ENCODE measurements at places on chromosomes 7 and 10.

DNA sequence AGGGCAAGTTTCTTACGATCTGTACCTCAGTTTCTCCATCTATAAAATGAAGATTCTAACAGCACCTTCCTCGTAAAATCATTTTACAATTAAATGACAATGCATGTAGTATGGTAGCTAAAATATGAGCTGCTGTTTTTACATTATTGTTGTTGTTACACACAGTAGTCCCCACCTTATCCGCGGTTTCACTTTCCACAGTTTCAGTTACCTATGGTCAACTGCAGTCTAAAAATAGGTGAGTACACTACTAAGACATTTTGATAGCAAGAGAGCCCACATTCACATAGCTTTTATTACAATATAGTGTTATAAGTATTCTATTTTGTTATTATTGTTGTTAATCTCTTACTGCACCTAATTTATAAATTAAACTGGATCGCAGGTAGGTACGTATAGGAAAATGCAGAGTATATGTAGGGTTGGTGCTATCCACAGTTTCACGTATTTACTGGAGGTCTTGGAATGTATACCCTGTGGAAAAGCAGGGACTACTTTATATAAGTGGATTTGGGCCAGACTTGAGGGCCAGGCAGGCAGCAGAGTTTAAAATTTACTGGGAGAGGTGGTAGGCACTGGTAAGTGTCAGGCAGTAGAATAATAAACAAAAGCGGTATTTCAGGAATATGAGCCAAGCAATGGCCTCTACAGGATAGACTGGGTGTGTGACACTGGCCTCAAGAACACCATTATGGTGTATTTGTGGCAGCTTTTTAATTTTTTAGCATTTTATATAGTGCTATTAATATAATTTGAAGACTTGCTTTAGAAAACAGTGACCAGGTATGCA lies 10.2 kb downstream of the DNMBP start:
- no peak for DNase-seq

- no peak for DNase-seq
Measured at GRCh38 chr7:43735802-43736603, 6.7 kb upstream of the COA1 start.

DNA sequence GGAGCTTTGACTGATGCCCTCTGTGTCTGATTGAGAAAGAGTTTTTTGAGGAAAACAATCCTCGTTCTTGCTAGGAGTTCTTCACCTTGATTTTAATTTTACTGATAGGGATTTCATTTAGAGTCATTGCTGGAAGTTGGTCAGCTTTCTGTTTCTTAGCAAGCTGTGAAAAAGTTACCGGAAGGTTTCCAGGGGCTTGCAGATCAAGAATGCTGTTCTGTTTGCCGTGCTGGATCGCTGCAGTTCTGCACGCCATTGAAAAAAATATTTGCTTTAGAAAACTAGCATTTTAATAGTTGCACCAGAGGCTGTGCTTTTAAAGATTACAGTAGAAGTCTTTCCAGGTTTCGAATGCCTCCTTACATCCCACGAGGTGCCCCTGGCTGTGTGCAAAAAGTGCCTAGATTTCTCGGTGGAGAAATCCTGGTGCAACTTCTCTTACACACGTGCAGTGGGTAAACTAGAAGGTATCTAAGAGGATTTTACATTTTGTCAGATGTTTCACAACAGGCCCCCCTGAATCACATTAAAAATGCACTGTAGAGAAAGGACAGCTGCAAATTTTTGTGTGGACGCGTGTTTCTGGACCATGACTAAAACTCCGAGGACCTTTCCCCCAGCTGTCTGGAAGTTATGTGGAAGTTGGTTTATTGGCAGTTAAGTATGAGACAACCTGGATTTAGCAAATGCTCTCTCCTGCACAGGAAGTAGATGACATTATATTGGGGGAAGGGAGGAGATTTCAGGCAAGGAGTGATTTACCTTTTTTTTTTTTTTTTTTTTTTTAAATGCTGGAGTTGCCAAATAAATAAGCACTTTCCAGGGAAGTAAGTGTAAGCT lies 5.8 kb downstream of the TCF7L2 start:
- peak; percentile 74 for DNase-seq

DNA sequence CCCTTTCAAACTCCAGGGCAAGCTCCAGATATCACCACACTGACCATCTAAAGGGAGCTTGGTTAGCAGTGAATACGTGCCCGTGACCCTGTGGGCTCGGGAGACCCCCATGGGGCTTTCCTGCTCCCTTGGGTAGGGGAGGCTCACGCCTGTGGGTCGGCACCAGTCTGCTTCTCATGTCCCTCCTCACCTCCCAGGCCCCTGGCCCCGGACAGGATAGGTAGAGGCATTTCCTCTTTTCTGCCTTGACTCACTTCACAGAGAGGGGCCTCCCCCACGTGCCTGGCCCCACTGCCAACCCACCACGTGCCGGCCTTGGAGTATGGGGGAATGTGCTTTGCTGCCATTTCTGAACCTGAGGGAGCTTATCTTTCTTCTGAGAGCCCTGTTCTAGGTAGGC lies 131.3 kb upstream of the FAM20C start:
- no peak for DNase-seq

GRCh38 chr10:14066106-14066505 lies 264.6 kb downstream of the FRMD4A start:
- no peak for DNase-seq

DNA sequence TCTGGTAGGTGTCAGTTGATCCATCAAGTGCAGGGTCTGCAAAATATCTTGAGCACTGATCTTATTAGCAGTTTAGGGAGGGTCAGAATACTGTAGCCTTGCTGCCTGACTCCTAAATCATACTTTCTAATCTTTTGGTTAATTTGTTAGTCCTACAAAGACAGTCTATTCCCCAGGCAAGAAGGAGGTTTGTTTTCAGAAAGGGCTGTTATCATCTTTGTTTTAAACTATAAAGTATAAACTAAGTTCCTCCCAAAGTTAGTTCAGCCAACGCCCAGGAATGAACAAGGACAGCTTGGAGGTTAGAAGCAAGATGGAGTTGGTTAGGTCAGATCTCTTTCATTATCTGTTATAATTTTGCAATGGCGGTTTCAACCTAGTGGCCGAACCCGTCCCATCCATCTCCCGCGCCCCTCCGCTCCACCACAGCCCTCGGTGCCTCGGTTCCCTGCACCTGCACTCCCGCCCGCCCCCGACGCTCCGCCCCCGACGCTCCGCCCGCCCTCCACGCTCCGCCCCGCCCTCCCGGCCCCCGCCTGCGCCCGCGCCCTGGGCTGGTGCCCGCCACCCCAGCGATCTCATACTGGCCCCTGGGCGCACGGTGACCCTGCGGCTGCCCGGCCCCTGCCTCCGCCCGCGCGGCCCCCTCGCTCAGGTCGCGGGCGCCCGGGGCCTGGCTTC lies at the start of gene ADCK2:
TSS of gene ADCK2 (plus strand) at position 564 of the 681 bp plus-strand sequence. CDS start 386 bp downstream, outside the sequence.
- DNase-seq: no peak

GRCh38 chr7:128726059-128726736 lies 13.0 kb upstream of the CALU start:
- no peak for DNase-seq

GRCh38 chr7:46750321-46750865 lies 829.3 kb upstream of the IGFBP3 start:
- DNase-seq: no peak

- DNase-seq: no peak
Measured at GRCh38 chr7:14001139-14001538, 11.7 kb upstream of the ETV1 start.

DNA sequence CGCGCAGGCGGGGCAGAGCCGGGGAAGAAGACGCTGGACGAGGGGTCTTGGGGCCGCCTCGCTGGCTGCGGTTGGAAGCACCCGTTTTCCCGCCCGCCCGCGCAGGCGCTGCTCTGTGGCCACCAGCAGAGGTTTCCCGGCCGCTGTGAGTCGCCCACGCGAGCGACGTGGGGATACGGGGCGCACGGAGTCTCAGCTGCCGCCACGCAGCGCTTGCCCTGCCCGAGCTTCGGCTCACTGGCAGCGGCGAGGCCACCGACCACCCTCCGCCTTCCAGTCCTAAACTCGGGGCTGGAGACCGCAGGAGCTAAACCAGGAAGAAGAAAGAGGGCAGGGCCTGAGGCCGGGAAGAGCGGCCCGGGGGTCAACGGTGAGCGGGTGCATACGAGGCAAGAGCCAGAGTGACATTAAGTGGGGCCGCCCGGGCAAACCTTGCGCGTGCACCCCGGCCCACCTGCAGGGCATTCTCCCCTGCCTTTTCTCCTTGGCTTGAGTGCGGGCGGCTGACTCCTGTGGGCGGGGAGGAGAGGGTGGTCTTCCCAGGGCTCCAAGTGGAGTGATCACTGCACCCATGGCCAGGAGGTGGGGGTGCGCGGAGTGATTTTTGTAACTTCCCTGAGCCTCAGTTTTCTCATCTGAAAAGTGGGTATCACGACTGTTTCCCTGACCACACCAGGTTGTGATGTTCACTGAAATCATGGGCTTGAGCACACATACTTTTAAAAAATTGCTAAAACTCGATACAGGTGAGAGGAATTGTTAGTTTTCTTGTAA lies 7.1 kb upstream of the EMX2 start:
- no peak for DNase-seq

DNA sequence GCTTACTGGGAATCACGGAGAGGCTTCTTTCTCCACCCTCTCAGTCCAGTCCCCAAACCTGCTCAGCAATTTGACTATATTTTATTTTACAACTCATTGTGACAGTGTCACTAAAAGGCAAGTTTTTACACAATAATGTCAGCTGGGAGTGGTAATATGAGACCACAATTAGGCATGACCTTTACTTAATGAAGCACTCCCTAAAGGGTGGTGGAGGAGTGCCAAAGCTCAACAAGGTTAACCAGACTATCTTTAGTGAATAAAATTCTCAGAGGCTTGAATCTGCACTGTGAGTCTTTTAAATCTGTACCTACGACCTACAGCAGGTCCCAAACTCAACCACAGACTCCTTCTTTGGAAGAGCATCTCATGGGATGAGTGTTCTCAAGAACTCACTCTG lies 215.6 kb downstream of the TAX1BP1 start:
- DNase-seq: no peak

GRCh38 chr7:24821045-24821753 lies 63.9 kb upstream of the GSDME start:
- DNase-seq: peak; percentile 94

GRCh38 chr10:75773813-75774782 lies 342.7 kb downstream of the LRMDA start:
- DNase-seq: no peak

- peak; percentile 30 for DNase-seq
Measured at GRCh38 chr7:15648461-15648961, 38.0 kb downstream of the MEOX2 start.

DNA sequence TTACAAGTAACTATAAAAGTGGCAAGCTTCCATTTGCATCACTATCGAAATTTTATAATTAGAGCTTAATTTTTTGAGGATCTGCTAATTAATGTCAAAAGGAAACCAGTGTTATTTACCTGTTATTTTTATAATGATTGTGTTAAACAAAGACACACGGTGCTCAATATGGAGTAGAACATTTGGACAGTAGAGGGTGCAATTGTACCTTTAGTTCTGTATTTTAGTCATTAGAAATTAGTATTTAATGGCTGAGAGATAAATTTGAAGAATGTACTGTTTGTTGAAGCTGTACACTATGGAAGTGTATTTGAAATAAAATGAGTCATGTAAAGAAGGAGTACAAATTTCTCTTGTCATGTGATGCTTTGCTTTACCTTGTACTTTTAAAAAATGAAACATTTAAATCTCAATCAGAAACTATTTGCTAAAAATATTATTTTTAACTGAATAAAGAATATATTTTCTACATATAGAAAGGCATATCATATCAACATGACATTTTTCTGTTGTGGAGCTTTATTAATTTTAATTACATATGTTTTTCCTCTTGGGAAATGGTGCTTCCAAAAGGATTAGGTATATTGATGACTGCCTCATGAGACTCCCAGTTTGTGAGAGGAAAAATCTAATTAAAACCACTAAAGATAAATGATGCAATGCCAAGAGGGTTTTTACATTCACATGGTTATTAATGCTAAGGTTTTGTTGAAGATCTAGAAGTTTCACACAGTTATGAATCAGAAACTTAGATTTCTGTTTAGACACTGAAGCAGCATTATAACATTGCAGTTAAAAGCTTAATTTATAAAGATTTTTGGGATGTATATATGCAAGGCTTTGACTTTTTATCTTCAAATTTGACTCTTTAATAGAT lies 10.4 kb upstream of the PRKG1 start:
- DNase-seq: peak; percentile 60

- no peak for DNase-seq
Measured at GRCh38 chr10:132679640-132680039, 106.3 kb downstream of the NKX6-2 start.

GRCh38 chr7:13894377-13894776 lies 95.1 kb downstream of the ETV1 start:
- no peak for DNase-seq

- DNase-seq: no peak
Measured at GRCh38 chr10:79264942-79265341, 82.3 kb upstream of the PPIF start.

GRCh38 chr7:73966062-73966940 lies 61.7 kb upstream of the ELN start:
- no peak for DNase-seq

DNA sequence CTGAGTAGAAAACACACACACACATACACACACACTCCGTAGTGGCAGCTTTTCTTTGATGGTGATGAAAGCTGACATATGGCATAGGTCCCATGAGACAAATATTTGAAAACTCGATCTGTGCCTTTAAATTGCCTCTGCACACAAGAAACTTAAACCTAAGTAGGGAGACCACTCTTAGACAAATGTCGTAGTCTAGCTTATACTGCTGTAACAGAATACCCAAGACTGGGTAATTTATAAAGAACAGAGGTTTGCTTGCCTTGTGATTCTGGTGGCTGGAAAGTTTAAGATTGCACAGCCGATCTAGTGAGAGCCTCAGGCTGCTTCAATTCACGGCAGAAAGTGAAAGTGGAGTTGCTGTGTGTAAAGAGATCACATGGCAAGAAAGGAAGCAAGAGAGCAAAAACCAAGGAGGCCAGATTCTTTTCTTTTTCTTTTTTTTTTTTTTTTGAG lies 489.4 kb upstream of the SORCS1 start:
- peak; percentile 24 for DNase-seq

DNA sequence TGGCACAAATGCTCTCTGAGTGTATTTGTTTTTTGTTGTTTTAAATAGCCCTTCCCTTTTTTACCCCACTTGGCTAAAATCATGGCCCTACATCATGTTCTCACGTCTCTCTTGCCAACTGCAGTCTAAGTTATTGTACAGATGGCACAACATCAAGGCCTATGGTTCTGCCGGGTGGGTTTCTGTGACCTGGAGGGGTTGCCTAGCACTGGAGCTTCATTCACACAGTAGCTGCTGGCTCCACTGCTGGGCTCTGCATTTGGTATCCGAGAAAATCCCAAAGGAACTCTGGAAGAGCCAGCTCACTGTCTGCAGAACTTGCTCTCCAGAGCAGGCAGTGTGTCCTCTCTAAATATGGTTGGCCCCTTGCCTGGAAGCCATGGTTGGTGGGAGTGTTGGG lies 120.6 kb downstream of the LRRC4 start:
- DNase-seq: no peak

- no peak for DNase-seq
Measured at GRCh38 chr10:104036069-104036384, 49.7 kb downstream of the COL17A1 start.

GRCh38 chr7:13153742-13154141 lies 466.3 kb downstream of the ARL4A start:
- DNase-seq: no peak

All from astrocyte of the spinal cord (primary cell).